ENCODE measurements at places on chromosomes 11 and 22.

GRCh38 chr11:68798221-68798813 is 43.4 kb downstream of the CPT1A start:
- peak; percentile 30 for DNase-seq

GRCh38 chr11:61144511-61145179 is 16.6 kb downstream of the VPS37C start:
- DNase-seq = no peak

GRCh38 chr11:132848336-132848735 is 684.0 kb downstream of the OPCML start:
- DNase-seq = no peak

DNA sequence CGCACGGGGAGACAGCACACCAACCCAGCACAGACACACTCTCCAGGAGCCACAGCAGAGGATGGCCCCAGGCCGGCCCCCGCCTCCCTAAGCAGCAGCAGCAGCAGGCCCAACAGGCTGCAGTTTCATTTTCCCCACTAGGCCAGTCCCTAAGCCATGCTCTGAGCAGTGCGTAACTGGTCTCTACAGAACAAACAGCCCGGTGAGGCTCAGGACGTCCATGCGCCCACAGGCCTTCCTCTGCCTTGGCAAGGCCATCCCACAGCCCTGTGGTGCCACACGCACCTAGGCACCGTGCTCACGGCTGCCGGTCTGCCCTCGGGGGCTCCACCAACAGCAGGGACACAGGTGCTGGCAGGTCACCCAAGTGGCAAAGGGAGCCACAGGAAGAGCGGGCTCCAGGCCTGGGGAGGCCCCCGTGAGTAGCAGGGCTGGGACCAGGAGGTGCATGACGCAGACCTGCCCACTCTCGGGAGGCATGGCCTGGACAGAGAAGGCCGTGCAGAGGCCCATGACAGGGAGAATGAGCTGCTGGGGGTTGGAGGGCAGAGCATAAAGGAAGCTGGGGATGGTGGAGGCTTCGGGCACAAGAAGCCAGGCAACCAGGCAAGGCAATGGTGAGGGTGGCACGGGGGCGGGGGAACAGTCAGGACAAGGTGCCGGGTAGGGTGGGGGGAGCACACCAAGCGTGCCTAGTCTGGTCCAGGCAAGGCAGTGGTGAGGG is 1.4 kb upstream of the MOB2 start:
- DNase-seq = no peak

GRCh38 chr11:94175535-94175934 is 46.9 kb downstream of the PANX1 start:
- no peak for DNase-seq

- DNase-seq = no peak
Measured at GRCh38 chr22:29584975-29585374, 4.1 kb upstream of the NIPSNAP1 start.

DNA sequence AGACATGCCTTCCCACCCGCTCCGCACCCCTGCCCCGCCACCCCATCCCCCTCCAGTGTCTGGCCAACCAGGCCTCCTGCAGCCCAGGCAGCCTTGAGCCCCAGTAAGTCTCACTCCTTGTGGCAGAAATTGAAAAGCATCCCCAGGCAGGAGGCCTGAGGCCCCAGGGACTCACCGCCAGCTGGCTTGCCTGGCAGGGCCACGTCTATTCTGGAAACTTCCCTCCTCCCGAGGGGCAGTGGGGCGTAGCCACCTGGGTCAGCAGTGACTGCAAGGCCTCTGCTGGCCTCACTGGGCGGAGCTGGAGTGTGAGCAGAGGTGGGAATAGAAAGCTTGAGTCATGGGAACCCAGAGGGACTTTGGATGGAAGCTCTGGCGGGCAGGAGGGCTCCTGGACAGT is 26.3 kb downstream of the ANO1 start:
- no peak for DNase-seq

GRCh38 chr11:120835601-120836228 is 188.2 kb upstream of the TBCEL start:
- no peak for DNase-seq

- no peak for DNase-seq
Measured at GRCh38 chr22:30340911-30341685, 14.4 kb upstream of the TBC1D10A start.

DNA sequence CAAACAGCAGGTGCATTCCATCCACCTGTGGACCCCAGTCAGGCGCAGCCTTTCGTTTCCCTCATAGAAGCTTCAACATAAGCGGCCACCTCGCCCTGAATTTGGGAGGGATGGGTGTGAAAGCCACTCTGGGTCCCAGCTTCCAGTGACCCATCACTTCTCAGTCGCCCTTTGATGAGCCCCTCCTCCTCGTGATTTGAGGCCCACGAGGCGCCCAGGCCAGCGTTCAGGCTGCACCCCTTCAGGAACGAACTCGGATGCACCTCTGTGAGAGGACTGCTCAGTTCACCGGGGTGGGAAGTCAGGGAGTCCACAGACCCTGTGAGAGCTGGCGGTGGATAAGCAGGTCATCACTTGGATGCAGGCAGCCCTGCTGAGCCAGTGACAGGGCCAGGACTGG is 1118.2 kb downstream of the BRD1 start:
- no peak for DNase-seq

GRCh38 chr11:59010708-59011107 is 71.4 kb downstream of the GLYATL1 start:
- no peak for DNase-seq

DNA sequence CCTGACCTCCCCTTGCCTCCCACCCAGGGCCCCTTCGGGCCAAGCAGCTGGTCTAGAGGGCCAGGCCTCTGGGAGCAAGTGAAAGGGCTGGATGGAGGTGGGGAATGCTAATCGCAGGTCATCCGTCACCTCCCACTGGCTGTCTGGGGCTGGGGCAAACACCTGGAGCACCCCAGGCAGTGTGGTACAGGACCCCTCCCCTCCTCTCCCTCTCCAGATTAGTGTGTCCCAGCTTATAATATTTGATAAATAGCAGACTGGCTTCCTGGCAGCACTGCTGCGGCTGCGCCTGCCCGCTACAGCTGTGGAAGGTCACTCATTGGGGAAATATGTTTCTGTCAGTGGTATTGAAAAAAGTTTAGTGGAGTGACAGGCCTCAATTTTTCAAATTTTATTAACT is 90.7 kb upstream of the PHOX2A start:
- no peak for DNase-seq

- no peak for DNase-seq
Measured at GRCh38 chr11:112566124-112566523, 305.5 kb upstream of the PLET1 start.

DNA sequence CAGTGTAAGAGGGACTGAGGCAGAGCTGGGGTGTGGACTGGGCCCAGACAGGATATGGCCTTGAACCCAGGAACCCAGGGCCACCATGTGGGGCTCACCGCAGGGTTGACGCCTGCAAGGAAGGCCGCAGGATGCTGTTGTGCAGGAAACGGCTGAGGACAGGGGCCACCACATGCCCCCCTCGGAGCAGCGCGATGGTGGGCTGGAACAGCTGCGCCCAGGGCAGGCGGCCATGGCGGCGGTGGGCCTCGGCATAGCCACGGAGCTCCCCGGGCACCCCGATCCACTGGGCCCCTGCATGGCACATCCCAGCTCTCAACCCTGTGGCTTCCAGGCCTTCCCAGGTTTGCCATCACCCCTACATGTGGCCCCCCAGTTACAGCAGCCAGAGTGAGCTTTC is 12.2 kb downstream of the GGT5 start:
- no peak for DNase-seq

DNA sequence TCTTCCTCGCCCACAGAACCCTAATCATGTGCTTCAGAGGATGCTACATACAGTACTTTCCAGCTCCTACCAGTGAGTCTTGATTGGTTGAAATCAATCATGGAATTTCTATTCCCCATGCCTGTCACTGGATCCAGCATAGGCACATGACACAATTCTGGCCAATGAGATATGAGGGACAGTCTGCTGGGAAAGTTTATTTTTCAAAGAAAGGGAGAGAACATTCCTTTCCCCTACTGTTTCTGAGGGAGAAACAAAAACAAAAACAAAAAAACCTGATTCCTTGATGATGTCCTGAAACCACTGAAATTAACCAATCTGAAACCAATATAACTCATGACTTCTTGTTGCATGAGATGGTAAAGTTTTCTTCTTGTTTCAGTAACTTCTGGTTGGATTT is 3.3 kb upstream of the RCN1 start:
- no peak for DNase-seq

DNA sequence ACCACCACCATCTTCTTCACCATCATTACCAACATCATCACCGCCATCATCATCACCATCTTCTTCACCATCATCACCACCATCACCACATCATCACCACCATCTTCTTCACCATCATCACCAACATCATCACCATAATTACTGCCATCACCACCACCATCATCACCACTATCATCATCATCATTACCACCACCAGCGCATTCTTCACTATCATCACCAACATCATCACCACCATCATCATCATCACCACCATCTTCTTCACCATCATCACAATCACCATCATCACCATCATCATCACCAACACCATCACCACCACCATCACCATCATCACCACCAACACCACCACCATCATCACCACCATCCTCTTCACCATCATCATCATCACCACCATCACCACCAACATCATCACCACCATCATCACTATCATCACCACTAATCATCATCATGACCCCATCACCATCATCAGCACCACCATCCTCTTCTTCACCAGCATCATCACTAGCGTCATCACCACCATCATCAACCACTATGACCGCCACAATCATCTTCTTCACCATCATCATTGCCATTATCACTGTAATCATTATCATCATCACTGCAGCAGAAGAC is 303.8 kb downstream of the CTTN start:
- DNase-seq = no peak

GRCh38 chr11:64874308-64875240 is 3.8 kb downstream of the EHD1 start:
- no peak for DNase-seq

DNA sequence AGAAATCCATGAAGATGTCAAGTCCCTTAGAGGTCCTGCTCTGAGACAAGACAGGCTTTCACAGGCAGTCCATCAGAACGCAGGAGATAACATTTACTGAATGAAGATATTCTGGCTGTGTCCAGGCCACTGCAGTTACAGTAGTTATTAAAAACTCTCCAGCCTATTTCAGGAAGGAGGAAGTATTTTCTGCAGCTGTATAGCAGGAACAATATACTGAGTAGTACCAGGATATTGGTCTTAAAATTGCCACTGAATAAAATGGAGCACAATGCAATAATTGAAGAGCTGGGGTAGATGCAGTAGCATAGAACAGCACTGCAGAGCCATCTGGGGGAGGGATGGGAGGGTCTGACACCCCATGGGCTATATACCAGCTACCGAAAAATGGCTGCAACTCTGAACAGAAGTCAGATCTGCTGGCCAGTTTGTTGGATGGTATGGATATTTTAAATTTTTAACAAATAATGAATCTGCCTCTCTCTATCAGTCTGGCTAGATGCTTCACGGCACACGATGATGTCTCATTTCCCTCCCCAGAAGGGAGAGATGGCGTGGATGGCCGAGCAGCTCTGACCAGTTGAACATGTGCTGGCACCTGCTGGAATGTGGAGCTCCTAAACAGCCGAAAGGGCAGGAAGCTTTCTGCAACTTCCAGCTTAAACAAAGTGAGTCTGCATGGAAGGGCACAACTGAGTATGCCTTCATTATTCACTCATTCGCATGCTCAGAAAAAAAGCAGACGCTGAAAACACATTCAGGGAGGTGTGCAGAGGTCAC is 342.1 kb upstream of the SYN3 start:
- DNase-seq = no peak

All from activated naive CD4-positive, alpha-beta T cell (primary cell).